Neuronal stem cell (in vitro differentiated cells): ENCODE measurements at places on chromosomes 3 and 15.

DNA sequence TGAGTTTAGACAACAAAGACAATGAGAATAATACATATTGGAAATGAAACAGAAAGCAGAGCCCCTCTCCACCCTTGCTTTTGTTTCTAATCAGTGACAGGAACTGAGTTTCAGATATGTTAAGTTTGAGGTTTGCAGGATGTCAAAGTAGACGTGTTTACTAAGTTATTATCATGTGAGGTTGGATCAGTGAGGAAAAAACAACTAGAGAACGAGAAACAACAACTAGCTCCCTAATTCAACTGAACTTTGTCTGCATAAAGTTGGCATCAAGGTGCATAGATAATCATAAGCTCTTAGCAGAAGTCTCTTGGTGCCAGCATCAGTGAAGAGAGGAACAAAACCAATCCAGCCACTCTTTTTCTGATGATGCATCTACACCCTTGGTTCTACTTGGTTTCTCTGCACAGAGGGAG, 491.1 kb upstream of the NR2F2 start:
- H3K36me3 ChIP-seq = no peaks in the 10 kb centered on the region
- no peaks in the 10 kb centered on the region for H3K27me3 ChIP-seq
- no peak overlapping the region for H3K27ac ChIP-seq
- peaks cover 12% of the 10 kb centered on the region for H3K4me1 ChIP-seq
- no peak overlapping the region for H3K4me3 ChIP-seq

GRCh38 chr3:134368751-134369105, 5.5 kb downstream of the AMOTL2 start:
- no peak for DNase-seq
- H3K27ac ChIP-seq = no peak overlapping the region
- no peaks in the 10 kb centered on the region for H3K27me3 ChIP-seq
- H3K36me3 ChIP-seq = peaks cover 69% of the 10 kb centered on the region

DNA sequence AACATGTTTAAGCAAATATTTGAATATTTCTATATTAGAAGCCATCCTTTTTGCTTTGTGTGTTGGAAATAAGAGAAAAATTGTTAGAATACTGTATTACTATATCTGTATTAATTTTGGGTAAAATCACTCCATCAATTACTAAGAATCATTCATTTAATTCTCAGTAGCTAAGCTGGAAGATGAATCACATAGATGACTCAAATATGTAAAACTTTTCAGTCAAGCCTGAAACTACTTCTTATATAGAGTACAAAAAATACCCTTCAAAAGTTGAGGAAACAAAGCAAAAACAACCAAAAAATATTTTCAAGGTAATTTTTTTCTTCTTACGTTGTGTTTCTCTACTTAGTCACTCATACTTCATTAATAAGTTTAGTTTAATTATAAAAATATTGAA, 205.7 kb upstream of the ROBO1 start:
- no peaks in the 10 kb centered on the region for H3K27me3 ChIP-seq
- no peak overlapping the region for H3K4me3 ChIP-seq
- no peak overlapping the region for H3K27ac ChIP-seq
- no peaks in the 10 kb centered on the region for H3K4me1 ChIP-seq
- no peaks in the 10 kb centered on the region for H3K36me3 ChIP-seq

- DNase-seq = no peak
- H3K27me3 ChIP-seq = no peaks in the 10 kb centered on the region
- no peaks in the 10 kb centered on the region for H3K36me3 ChIP-seq
- no peak overlapping the region for H3K27ac ChIP-seq
- no peaks in the 10 kb centered on the region for H3K4me1 ChIP-seq
Observed at GRCh38 chr3:95029644-95030043, 966.8 kb downstream of the NSUN3 start.

DNA sequence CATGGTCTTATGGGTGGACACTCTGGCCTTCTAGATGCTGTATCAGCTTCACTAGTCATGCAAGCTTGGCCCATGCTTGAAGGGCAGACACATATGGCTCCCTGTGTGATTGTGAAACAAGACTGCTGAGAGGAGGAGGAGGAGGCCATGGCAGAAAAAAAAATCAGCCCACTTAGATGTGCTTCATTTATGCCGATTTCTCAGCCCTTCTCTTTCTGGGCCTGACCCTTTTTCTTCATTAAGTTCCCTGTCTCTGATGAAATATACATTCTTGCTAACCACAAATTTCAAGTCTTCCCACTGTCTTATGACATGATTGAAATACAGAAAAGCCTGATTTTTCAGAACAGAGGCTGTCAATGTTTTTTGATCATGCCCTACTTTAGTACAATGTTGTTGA, 213.0 kb upstream of the FEZF2 start:
- H3K27me3 ChIP-seq = no peaks in the 10 kb centered on the region
- H3K27ac ChIP-seq = no peak overlapping the region
- no peak overlapping the region for H3K4me3 ChIP-seq
- H3K36me3 ChIP-seq = no peaks in the 10 kb centered on the region
- DNase-seq = no peak

- H3K27me3 ChIP-seq = no peaks in the 10 kb centered on the region
- no peaks in the 10 kb centered on the region for H3K4me1 ChIP-seq
- H3K27ac ChIP-seq = no peak overlapping the region
Observed at GRCh38 chr3:5212628-5213573, 25.4 kb downstream of the EDEM1 start.

GRCh38 chr15:31349233-31350141, 22.9 kb downstream of the KLF13 start:
- H3K4me3 ChIP-seq = no peak overlapping the region
- H3K36me3 ChIP-seq = peaks cover 3% of the 10 kb centered on the region
- no peaks in the 10 kb centered on the region for H3K27me3 ChIP-seq
- DNase-seq = no peak
- peaks cover 19% of the 10 kb centered on the region for H3K4me1 ChIP-seq
- H3K27ac ChIP-seq = no peak overlapping the region

GRCh38 chr3:64388886-64389285, 163.6 kb upstream of the PRICKLE2 start:
- DNase-seq = no peak
- H3K27me3 ChIP-seq = no peaks in the 10 kb centered on the region
- no peak overlapping the region for H3K27ac ChIP-seq
- H3K4me3 ChIP-seq = no peak overlapping the region
- no peaks in the 10 kb centered on the region for H3K36me3 ChIP-seq

- H3K4me1 ChIP-seq = peaks cover 11% of the 10 kb centered on the region
- no peak overlapping the region for H3K4me3 ChIP-seq
- H3K27me3 ChIP-seq = no peaks in the 10 kb centered on the region
- no peak overlapping the region for H3K27ac ChIP-seq
- H3K36me3 ChIP-seq = no peaks in the 10 kb centered on the region
- DNase-seq = no peak
Observed at GRCh38 chr3:183300996-183301562, 48.0 kb downstream of the B3GNT5 start.

GRCh38 chr15:96561593-96561992, 231.1 kb downstream of the NR2F2 start:
- H3K4me1 ChIP-seq = no peaks in the 10 kb centered on the region
- DNase-seq = no peak
- H3K4me3 ChIP-seq = no peak overlapping the region
- no peak overlapping the region for H3K27ac ChIP-seq

DNA sequence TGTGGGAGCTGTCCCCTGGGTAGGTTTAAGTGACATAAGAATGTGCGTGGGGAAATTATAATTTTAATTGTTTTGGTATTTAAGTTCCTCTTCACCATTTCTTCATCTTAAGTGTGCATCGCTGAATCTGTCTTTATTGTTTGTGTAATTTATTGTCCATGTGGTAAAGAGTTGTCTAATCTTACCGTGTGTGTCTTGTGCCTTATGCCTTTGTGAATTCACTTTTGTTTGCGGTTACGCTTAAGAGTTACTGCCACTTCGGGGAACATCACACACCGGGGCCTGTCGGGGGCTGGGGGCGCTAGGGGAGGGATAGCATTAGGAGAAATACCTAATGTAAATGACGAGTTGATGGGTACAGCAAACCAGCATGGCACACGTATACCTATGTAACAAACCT, 767 bp downstream of the WDR48 start:
- peaks cover 11% of the 10 kb centered on the region for H3K4me1 ChIP-seq
- DNase-seq = no peak
- no peaks in the 10 kb centered on the region for H3K36me3 ChIP-seq
- H3K4me3 ChIP-seq = peak overlapping the region; percentile 84
- H3K27me3 ChIP-seq = no peaks in the 10 kb centered on the region

DNA sequence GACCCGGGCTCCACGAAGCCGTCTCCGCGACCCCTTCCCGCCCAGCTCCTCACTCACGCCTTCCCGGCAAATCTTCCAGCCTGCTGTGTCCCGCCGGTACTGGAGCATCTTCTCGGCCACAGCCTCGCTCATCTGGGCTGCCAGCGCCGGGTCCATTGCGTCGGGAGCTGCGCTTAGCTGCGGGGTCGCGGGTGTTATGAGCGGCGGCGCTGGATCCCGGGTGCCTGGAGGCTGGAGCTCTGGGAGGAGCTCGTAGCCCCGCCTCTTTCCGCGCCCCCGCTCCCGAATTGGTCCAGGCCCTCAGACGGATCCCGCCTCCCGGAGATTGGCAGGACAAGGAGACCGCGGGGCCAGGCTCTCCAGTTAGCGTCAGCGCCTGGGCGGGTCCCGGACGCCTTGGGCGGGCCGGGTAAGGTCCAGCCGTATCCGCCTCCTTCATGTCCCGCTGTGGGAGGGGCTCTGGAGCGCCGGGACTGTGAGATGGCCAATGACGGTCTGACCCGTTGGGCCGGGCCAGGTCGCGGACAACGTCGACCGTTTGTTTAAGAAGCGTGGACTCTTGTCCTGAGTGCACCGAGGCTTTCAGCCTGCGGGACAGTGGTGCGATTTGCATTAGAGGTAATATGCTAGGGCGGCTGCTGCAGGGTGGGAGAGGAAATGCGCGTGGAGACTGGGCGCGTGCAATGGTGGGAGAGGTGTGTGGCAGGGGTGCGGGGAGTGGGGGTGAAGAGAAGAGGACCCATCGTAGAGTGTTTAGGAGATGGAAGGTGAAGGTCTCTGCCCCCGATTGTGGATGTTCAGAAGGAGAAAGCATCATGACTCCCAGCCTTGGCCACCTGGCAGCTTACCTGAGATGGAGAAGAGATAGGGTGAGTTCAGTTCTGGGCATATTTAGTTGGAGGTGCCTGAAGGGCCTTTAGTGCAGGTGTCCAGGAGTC, at the start of gene STARD5:
STARD5 (minus strand) TSS at position 198 of the 938 bp plus-strand sequence; CDS start at position 156, 42 bp downstream.
- peaks cover 4% of the 10 kb centered on the region for H3K36me3 ChIP-seq
- peak within 1 kb of the TSS; percentile 62 for H3K4me3 ChIP-seq
- H3K27ac ChIP-seq = no peak within 1 kb of the TSS
- peaks cover 6% of the 10 kb centered on the region for H3K4me1 ChIP-seq
- H3K27me3 ChIP-seq = no peaks in the 10 kb centered on the region
- peak; percentile 96 for DNase-seq
